ENCODE measurements at places on chromosomes 13 and 19.

- DNase-seq, result no peak
These were observed 54.8 kb upstream of the UQCRFS1 start for GRCh38 chr19:29267701-29268100.

DNA sequence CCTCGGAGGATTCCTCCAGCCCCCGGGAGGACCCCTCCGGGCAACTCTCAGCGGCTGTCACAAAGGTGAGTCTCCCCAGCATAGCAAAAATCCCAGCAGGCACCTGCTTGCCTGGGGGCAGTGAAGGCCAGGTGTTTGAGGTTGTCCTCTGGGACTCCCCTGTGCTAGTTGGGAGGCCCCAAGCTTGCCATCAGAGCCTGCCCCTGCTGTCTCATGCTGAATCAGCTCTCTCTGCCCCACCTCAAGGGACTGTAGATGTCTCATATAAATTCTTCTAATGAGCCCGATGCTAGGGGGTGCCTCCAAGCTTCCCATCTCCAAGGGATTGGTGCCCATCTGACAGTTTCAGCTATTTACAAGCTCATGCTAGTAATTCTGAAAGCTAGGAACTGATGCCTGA lies 53.6 kb downstream of the NWD1 start:
- peak; percentile 50 for DNase-seq

GRCh38 chr13:28046981-28047380 lies 53.4 kb downstream of the FLT3 start:
- no peak for DNase-seq

DNA sequence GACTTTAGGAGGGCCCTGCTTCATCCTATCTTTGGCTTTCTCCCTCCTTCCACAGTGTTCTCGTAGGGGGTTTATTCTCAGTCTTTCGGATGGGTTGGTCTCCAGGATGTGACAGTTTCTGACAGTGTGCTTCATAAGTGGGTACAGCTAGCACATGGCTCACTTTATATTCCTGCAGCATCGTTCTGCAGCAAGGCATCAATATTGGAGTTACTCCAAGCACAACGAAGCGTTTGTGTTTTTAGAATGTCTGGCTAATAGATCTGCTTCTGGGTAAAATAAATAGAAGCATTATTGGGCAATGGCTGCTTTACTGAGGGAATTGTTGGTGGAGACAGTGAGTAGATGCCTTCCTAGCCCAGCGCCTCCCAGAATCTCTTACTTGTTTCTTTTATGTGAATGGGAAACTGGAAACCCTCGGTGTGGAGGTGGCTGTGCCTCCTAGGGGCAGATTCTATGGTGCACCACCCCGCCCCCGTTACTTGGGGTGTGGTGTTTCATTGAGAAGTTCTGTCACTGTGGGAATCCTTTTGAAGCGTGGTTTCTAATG lies 2.0 kb downstream of the FARP1 start:
- DNase-seq, result no peak

GRCh38 chr13:105804561-105805190 lies 730.8 kb downstream of the EFNB2 start:
- no peak for DNase-seq

DNA sequence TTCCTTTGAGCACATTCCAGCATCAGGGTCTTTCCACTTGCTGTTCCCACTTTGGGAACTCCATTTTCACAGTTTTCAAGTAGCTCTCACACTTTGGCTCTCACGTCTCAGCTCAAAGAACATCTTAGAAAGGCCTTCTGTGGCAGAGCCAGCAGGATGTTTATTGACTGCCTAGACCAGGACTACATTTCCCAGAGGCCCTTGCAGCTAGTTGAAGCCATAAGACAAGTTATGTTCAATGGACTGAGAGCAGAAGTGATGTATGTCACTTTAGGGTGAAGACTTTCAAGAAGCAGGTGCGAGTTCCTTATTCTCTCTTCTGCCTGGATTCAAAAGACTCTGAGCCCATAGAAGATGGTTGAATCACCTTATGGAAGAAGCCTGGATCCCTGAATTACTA lies 4.3 kb upstream of the HAUS5 start:
- no peak for DNase-seq

DNA sequence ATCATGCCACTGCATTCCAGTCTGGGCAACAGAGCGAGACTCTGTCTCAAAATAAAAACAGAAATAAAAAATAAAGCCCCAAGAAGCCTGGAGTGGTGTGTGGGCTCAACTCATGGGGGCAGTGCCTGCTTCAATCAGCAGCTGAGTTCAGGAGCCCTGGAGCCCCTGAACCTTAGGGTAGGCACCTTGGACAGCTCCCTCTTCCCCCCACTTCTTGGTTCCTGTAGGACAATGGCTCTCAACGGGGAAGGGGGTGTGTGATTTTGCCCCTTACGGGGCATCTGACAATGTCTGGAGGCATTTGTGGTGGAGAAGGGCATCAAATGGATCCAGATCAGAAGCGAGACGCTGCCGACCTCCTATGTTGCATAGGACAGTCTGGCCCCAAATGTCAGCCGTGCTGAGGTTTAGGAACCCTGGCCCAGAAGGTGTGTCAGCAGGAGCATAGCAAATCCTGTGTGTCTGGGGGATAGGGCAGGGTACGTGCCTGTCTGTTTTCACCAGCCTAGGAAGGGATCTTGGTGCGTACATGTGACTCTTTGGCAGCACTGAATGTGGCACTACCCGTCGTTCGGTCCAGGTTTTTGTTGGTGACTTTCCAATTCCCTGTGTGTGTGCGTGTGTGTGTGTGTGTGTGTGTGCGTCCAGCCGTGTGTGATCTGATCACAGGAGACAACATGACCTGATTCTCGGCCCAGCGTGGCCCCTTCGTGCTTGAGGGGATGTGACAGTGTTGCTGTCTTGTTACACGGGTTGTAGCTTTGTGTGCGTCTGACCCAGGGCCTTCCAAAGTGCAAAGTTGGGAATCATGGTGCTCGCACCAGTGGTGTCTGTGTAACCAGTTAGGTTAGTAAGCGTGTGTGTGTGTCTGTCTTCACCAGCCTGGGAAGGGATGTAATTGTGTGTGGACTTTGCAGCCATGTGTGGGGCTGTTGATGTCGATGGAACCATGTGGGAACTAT lies 7.5 kb downstream of the IGLON5 start:
- no peak for DNase-seq

Data from RPMI8226 (cell line).